Cardiac fibroblast (primary cell): ENCODE measurements at places on chromosomes 7 and 10.

GRCh38 chr10:59877191-59877671 is 29.1 kb downstream of the CCDC6 start:
- no peak for DNase-seq

DNA sequence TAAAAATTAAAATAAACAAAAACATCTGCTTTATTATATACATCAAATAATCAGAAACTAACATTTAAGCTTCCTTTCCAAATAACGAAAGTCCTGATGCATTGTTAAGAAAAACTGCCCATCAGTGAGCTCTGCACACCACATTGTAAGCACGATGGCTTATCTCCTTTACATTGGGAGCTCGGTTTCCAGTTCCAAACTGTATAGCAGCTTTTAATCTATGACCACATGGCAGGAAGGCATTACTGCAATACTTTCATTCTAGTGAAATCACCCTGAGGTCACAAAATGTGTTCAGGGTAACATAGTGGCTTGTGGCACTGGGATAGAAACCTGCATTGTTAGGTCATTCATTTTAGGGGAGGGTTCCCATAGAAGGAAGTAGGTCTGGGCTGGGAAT is 146.3 kb downstream of the ZNF22 start:
- no peak for DNase-seq

DNA sequence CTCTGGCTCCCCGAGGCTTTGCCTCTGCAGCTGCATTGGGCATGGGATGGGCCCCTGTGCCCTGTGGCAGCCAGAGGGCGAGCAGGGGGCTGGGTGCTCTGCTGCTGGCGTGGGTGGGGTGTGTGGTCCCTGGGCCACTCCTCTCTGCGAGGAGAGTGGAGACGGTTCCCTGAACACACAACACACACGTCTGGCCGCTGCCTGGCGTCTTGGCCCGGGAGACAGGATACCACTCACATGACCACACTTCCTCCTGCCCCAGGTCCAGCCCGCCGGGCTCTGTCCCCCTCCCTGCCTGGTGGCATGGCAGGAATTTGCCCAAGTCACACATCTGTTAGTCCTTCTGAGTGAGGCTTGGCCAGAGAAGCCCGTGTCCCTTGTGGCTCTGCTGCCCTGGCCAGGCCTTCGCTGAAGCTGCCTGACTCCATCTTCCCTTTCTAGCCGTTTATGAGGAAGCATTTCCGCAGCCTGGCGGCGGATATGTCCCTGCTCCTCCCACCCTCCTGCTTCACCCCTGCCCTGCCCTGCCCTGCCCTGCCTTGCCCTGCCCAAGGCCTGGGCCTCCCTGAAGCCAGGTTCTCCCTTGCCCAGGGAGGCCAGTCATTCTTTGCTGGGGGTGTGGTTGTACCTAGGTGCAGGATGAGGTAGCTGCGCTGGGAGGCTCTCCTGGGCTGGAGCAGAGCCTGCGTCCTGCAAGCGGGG is 3.0 kb downstream of the BRI3 start:
- DNase-seq, result peak; percentile 86

- no peak for DNase-seq
Observed at GRCh38 chr7:20597339-20597738, 18.1 kb upstream of the ABCB5 start.

DNA sequence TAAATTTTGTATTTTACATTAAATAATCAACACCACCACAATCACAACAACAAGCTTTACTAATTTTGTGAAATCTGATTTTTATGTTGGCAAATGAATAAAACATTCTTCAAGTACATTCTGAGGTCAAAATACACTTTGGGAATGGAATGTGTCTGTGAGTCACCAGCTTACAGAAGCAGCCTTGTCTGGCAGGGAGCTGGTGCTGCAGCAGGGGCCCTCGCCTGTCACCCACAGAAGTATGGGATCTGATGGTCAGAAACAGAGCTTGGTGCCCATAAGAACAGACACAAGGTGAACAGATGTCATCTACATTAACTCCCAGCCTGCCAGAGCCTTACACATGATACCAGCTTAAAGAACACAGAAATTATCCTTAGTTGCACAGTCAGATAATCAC is 496.9 kb downstream of the CCSER2 start:
- DNase-seq, result peak; percentile 41

- peak; percentile 76 for DNase-seq
Observed at GRCh38 chr10:15461353-15462108, 90.4 kb upstream of the FAM171A1 start.

DNA sequence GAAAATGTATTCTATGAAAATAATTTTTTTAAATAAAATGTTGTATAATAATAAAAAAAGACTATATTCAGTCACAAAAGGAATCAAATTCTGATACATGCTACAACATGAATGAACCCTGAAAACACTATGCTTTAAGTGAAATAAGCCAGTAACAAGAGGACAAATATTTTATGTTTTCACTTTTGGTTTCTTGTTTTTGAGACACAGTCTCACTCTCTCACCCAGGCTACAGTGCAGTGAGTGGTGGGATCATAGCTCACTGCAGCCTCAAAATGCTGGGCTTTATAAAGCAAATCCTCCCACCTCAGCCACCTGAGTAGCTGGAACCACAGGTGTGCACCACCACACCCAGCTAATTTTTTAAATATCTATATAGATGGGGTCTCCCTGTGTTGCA is 64.2 kb downstream of the CNOT4 start:
- DNase-seq, result no peak

DNA sequence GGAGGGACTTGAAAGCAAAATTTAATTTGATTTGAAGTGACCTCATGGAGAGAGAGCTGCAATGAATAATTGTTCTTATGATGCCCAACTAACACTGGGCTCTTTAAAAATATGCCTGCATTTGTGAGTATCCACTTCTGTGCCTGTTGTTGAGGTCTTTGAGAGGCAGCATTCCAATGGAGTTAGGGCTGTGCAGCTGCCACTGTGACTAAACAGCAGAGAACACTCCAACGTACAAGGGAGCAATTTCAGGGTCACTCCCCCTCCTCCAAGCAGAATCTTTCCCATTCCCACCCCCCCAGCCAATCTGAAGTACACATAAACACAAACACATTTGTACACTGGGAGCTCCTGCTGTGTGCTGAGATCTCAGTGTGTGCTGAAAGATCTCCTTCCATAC is 28.0 kb upstream of the GSAP start:
- no peak for DNase-seq

- DNase-seq, result no peak
Observed at GRCh38 chr10:27068217-27068891, 31.9 kb downstream of the ANKRD26 start.

DNA sequence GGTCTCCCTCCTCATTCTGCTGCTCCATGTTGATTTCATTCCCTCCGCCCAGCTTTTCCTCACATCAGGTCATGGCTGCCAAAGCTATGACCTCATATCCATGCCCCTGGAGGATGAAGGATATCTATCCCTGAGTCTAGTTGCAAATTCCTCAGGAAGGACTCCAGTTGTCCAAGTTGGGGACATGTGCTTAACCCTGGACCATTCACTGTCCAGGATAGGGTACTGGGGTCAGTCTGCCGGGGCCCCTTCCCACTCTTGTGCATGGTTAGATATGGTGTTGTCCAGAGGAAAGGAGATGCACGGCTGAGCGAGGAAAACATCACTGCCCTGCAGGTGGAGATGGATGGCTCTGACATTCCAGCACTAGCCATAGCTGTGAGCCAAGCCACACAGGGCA is 51.9 kb upstream of the COMTD1 start:
- DNase-seq, result no peak

DNA sequence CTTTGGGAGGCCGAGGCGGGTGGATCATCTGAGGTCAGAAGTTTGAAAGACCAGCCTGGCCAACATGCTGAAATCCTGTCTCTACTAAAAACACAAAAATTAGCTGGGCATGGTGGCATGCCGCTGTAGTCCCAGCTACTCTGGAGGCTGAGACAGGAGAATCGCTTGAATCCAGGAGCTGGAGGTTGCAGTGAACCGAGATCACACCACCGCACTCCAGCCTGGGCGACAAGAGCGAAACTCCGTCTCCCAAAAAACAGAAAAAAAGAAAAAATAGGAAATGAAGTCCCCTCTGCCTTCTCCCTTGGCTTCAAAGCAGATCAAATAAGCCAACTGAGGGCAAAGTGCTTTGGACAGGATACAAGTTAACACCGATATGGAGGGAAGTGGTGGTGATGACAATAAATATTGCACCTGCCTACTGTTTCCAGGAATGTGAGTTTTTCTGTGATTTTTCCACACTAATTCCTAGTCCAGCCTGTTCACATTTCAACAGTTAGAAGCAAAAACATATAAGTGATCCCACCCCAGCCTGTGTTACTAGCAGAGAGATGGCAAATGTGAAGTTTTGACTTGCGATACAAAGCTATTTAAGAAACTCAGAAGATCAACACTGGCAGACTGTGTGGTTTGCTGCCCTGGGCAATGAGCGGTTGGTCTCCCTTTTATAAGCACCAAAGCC is 291.2 kb upstream of the AOAH start:
- DNase-seq, result no peak

- peak; percentile 64 for DNase-seq
Observed at GRCh38 chr7:28068811-28069216, 111.8 kb downstream of the JAZF1 start.

- peak; percentile 50 for DNase-seq
Observed at GRCh38 chr10:4196771-4197390, 411.9 kb upstream of the KLF6 start.

DNA sequence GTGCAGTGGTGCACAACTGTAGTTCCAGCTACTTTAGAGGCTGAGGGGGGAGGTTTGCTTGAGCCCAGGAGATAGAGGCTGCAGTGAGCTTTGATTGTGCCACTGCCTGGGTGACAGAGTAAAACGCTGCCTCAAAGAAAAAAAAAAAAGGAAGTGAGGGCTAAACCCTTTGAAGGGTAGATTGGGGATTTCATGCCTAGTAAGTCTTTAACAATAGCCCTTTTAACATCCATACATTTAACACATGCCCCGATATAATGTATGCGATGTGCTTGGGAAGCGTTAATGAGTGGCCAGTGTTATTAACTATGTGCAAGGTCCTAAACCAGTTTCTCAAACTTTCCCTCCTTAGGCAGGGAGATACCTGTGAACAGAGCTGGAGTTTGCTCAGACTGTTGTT is 229.2 kb upstream of the HPS1 start:
- DNase-seq, result no peak

DNA sequence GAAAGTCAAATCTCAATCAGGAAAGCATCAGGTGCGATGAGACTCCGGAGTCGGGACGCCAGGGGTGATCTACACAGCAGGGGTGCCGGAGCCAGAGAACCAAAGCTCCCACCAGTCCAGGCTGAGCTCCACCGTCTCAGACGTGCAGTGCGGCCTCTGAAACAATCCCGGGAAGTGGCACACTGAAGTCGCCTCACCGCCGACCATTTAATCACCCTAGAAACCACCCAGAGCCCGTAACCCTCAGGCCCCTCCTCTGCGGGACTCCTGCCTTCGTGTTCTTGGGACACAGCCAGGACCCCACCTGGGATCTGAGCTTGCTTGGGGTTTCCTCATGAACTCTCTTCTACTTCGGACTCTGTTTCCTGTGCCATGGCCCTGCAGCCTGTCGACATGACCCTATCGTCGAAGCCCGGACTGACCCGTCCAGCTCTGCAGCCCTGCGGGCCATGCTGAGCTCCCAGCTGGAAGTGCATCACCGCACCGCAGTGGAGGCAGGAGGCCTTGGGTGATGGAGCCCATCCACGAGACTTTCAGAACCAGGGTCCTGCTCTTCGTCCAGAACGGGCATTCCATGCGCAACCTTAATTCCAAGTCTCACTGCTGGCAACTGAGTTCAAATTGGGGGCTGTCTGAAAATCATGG is 266.4 kb downstream of the PTPRN2 start:
- DNase-seq, result no peak

DNA sequence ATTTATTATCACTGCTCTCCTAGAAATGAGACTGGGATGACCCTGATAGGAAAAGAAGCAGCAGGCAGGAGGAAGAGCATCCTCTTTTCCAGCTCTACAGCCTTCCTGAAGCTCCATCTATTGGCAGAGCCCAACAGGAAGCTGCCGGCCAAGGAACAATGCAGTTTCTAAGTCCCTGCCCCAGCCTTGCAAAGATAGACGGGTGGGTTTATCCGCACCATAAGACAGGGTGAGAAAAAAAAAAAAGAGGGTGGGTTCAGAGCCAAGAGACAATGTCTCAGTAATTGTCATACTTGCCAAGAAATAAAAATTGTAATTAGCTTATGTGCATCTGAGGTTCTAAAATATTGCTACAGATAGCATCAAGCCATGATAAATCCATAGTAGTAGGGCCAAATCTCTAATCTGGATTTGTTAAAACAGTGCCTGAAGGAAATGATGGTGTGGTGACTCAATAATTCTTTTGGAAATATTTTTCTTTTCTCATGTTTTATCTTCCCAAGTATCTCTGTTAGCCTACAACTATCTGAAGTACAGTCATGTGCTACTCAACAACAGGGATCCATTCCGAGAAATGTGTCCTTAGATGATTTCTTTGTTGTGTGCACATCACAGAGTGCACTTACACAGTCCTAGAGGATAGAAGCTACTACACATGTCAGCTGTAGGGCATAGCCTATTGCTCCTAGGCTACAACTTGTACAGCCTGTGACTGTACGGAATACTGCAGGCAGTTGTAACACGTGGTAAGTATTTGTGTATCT is 242.9 kb upstream of the CXCL12 start:
- DNase-seq, result peak; percentile 89

GRCh38 chr10:5748394-5748803 is 63.8 kb downstream of the TASOR2 start:
- no peak for DNase-seq

DNA sequence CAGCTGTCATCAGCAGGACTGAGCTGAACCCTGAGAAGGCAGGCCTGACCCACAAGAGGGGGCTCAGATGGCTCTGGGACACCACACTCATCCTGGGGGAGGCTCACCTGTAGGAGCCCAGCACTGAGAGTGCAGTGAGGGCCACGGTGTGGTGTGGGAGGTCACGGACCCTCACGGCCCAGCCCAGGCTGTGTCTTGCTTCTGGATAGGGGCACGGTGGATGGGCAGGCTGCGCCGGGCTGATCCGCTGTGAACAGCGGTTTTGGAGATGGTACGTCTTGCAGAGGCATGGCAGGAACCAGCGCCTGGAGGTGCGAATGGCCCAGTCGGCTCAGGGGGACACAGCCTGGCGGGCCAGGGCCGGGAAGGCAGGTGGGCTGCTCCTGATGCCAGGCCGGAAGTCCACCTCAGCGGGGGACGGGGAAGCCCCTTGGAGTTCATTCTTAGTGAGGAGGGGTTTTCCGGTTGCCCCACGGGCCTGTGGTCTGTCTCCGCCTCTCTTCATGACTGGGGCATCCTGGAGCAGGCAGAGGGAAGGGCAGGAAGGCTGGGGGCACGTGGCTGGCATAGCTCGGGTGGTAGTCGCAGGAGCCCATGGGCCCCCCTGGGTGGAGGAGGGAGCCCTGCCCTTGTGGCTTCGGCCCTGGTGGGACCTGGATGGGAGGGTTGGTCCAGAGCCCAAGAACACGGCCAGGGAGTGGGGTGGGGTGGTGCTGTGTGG is 112.5 kb downstream of the UNCX start:
- DNase-seq, result no peak

GRCh38 chr10:4067931-4068561 is 283.0 kb upstream of the KLF6 start:
- DNase-seq, result peak; percentile 52

- DNase-seq, result peak; percentile 90
Observed at GRCh38 chr10:93999401-93999851, 5.7 kb downstream of the PLCE1 start.

GRCh38 chr10:122245136-122245535 is 26.0 kb upstream of the BTBD16 start:
- DNase-seq, result no peak
